ENCODE measurements at places on chromosomes 2 and 18.

- H3K36me3 ChIP-seq, result no peaks in the 10 kb centered on the region
- no peak overlapping the region for H3K27ac ChIP-seq
- no peaks in the 10 kb centered on the region for H3K4me1 ChIP-seq
Observed at GRCh38 chr2:182416191-182416590, 10.6 kb downstream of the PDE1A start.

DNA sequence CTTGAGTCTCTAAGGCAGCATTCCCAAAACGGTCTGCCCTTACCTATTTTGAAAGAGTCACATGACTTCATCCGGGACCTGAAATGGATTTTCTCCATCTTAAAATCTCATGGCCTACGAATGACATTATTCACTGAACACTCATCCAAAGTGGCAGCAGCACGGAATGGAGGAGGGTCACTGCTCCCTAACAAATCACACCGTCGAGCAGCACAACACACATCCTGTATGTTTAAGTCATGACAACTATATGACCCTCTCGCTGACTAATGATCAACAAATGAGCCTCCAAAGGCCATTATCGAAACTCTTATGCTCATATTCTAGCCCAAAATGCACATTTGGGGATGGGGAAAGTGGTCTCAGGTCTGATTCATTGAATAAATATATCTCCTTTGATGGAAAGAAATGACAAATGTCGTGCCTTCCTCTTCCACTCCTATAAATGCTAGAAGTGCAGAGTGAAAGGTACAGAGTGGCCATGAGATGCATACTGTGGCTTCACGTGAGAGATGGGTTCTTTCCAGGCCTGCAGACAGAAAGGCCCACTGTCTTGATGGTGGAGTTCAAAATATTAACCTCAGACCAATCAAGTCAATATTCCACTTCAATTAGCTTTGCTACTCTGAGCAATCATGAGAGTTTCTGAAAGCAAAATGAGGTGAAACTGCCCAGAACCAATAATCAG, 70.8 kb downstream of the C2orf76 start:
- DNase-seq, result no peak
- no peak overlapping the region for H3K27ac ChIP-seq

- H3K27ac ChIP-seq, result no peak overlapping the region
- H3K4me3 ChIP-seq, result no peak overlapping the region
- peak; percentile 19 for DNase-seq
- H3K27me3 ChIP-seq, result peaks cover 3% of the 10 kb centered on the region
- no peaks in the 10 kb centered on the region for H3K4me1 ChIP-seq
- H3K36me3 ChIP-seq, result no peaks in the 10 kb centered on the region
Observed at GRCh38 chr18:42174909-42175308, 219.9 kb downstream of the PIK3C3 start.

GRCh38 chr18:79121746-79122474, 52.7 kb downstream of the ATP9B start:
- no peak overlapping the region for H3K27ac ChIP-seq
- peak; percentile 79 for DNase-seq
- no peaks in the 10 kb centered on the region for H3K27me3 ChIP-seq

DNA sequence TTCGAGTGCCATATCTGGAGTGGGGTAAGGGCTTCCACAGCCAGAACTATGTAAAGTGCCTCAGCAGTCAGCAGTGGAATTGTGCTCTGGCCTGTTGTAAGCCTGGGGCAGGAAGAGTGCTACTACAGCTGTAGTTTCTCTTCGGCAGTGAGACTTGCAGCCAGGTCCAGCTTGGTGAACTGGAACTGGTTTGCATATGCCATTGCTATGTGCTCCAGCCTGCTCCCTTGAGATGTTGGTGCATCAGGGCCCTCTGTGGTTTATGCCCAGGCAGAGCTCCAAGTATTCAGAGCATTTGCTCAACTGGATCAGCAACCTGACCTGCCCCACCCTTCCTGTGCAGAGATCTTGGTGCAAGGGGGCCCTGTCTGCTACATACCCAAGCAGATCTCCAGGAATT, 47.8 kb downstream of the ZNF804A start:
- peak; percentile 53 for DNase-seq
- no peaks in the 10 kb centered on the region for H3K36me3 ChIP-seq
- H3K4me1 ChIP-seq, result no peaks in the 10 kb centered on the region
- no peak overlapping the region for H3K4me3 ChIP-seq
- no peaks in the 10 kb centered on the region for H3K27me3 ChIP-seq

- no peaks in the 10 kb centered on the region for H3K36me3 ChIP-seq
- DNase-seq, result peak; percentile 37
- no peaks in the 10 kb centered on the region for H3K27me3 ChIP-seq
- H3K4me1 ChIP-seq, result peaks cover 11% of the 10 kb centered on the region
- no peak overlapping the region for H3K4me3 ChIP-seq
- H3K27ac ChIP-seq, result no peak overlapping the region
Observed at GRCh38 chr2:195318440-195319111, 338.4 kb upstream of the SLC39A10 start.

GRCh38 chr2:224143526-224143925, 104.4 kb upstream of the SERPINE2 start:
- H3K36me3 ChIP-seq, result no peaks in the 10 kb centered on the region
- H3K27me3 ChIP-seq, result no peaks in the 10 kb centered on the region
- H3K4me1 ChIP-seq, result peaks cover 35% of the 10 kb centered on the region
- DNase-seq, result no peak
- no peak overlapping the region for H3K4me3 ChIP-seq

DNA sequence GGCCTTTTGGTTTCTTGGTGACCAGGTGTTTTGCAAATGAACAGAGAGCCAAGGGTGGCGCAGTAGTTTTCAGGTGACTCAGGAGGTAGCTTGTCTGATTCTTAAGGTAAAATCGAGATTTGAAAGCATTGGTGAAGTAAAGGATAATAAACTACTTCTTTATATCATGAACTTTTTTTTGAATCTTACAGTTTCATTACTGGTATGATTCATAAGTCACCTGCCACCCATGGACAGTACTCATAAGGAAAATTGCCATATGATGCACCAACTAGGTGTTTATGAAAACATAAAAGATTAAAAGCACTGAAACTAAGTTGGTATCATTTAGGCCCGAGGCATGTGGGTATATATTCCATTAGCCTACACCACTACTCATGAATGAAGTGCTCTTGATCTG, 84.1 kb upstream of the MGAT5 start:
- H3K27me3 ChIP-seq, result no peaks in the 10 kb centered on the region
- H3K4me3 ChIP-seq, result no peak overlapping the region
- no peak overlapping the region for H3K27ac ChIP-seq
- no peaks in the 10 kb centered on the region for H3K36me3 ChIP-seq
- H3K4me1 ChIP-seq, result no peaks in the 10 kb centered on the region

Data from astrocyte (in vitro differentiated cells and primary cell).